NCI-H1417 treated with DMSO at 0.1 percent for 48 hours (cell line): ENCODE measurements at places on chromosomes 3 and 15.

DNA sequence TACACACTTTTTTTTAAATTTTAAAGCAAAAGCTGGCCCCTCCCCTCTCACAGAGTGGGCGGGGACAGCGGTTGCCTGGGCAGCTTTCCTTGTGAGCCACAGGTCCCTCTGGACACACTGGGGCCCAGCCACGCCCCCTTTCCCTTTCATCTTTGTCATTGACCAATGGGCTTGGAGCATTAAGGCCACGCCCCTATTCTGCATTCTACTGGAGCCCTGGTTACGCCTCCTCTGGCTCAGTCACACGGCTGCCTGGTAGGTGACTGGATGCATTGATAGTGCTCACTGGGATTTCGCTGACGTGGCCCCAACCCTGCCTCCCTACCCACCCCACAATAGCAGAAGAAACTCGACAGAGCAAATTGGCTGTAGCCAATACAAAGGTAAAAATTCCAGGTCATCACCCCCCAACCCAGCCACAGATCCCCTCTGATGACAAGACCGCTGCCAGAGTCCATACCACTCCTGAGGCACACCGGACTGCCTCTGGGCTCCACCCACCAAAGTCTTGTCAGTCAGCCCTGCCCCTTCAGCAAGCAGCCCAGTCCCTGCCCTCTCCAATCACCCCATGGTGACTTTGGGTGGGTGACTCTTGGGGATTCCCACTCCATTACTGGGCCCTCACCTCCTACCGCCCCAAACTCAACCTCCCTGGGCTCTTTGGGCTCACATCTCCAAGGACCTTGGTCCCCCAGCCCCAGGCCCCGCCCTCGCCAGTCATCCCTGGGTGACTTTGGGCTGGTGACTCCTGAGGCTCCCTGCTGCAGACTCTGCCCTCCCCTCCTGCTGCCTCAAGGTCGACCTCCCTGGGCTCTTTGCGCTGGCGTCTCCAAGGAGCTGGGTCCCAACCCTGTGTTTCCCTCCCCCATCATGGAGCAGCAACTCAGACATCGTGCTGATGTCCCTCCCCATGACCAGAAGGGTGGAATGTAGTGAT is 112.2 kb upstream of the FAN1 start:
- DNase-seq, result no peak

GRCh38 chr3:98900265-98901118 is 1.0 kb downstream of the DCBLD2 start:
- DNase-seq, result no peak

DNA sequence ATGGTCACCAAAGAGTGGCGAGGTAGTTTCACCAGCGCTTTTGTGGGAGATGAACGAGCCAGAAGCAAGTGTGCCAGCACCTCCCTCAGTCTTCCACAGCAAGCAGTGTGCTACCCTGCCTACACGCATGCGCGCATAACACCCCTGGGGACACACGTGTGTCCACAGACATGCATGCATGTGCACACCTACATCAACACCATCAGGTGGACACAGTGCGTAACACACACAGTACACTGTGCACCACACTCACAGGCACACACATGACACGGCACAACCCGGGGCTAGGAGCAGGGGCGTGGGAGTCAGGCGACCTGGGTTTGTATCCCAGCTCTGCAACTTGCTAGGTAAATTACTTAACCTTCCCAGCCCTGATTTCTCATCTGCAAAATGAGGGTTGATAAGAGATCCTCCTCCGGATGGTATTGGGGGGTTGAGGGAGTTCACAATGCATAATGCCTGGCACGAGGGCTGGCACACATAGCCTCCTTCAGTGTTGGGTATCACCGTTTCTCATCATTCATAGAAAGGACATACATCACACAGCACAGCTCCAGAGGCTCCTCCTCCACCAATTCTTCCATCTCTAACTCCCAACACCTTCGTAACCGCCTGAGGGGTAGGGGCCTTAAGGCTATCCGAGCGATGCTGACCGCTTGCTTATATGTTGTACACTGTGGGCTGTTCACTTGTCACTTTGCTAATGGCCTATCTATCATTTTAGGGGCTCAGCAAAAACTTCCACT is 174.9 kb downstream of the SMAD6 start:
- no peak for DNase-seq

GRCh38 chr3:48896936-48897335 is 1.7 kb downstream of the SLC25A20 start:
- DNase-seq, result no peak

- no peak for DNase-seq
Measured at GRCh38 chr15:77975332-77976094, 102.0 kb downstream of the TBC1D2B start.

GRCh38 chr3:9064850-9065249 is 101.6 kb upstream of the RAD18 start:
- no peak for DNase-seq

GRCh38 chr15:66157507-66157906 is 96.0 kb downstream of the MEGF11 start:
- DNase-seq, result no peak

DNA sequence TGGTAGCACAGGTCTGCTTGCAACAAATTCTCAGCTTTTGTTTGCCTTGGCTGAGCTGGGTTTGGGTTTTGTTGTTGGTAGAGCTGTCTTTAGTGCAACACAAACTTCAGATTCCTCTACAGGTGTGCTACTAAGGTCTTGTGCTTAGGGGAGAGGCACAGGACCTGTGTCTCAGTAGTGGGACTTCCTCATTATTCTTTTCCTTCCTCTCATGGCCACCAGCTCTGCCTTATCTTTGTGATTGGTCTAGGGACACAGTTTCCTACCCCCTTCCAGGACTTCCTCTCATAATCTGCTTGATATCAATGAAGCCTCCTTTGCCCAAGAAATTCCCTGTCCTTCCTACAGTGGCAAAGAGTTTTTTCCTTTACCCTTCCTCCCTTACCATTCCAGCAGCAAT is 24.9 kb upstream of the DNAAF4 start:
- DNase-seq, result no peak

DNA sequence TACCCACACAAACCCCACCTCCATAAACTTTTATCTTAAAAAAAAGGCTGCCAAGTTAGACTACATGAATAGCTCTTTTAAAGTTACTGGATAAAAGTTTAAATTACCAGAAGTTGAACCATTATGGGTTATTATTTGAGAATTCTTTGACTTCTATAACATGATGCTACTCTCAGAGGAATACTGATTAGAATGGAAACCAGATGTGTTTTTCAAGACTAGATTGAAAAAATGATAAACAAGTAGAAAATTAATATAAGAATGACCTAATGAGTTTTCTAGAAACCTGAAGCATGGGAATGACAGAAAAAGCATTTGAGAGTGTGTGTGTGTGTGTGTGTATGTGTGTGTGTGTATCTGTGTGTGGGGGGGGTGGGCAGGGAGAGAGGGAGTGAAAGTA is 12.4 kb upstream of the FGF7 start:
- DNase-seq, result no peak

DNA sequence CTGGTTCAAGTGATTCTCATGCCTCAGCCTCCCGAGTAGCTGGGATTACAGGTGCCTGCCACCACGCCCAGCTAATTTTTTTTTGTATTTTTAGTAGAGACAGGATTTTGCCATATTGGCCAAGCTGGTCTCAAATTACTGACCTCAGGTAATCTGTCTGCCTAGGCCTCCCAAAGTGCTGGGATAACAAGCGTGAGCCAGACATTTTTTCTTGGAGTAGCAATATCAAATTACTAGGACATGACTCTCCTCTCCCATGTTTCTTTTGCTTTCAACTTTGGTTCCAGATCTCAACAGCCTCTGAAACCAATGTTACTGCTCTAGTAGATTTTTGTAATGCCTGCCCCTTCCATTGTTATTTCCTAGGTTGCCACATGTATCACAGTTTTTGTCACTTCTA is 462.0 kb downstream of the GBE1 start:
- no peak for DNase-seq
